ENCODE measurements at places on chromosomes 6 and 20.

DNA sequence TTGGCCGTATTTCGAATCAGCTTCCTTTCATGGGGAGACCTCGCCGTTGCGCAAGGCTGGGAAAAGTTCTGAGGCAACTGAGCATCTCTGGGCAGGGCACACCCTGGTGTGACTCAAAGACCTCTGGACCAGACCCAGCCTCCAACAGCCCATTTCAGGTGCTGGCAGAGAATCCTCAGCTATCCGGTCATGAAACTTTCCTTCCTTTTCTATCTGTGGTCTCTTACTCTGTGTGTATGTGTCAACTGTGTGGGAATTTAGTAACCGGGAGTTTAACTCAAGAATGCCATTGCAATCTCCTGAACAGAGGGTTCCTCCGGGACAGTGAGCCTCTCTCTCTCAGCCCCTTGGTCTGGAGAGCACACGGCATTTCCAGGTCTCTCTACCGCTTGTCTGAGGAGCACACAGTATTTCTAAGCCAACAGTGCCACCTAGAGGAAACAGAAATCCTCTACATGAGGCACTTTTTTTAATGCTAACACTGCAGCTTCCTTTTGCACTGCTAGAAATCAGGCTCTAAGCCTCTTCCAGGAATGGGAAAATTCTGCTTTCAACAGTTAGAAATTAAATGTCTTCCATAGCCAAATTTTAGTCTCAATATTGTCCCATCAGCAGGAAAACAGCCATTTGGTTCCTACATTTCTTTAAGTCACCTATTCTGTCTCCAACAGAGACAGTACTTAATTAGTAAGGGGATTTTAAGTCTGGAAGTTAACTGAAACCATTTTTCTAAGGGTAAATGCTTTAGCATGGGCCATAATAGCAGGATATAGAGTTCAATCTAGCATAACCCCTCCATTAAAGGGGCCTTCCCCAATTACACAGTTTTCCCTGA is 32.7 kb downstream of the PLN start:
- DNase-seq, result peak; percentile 66

DNA sequence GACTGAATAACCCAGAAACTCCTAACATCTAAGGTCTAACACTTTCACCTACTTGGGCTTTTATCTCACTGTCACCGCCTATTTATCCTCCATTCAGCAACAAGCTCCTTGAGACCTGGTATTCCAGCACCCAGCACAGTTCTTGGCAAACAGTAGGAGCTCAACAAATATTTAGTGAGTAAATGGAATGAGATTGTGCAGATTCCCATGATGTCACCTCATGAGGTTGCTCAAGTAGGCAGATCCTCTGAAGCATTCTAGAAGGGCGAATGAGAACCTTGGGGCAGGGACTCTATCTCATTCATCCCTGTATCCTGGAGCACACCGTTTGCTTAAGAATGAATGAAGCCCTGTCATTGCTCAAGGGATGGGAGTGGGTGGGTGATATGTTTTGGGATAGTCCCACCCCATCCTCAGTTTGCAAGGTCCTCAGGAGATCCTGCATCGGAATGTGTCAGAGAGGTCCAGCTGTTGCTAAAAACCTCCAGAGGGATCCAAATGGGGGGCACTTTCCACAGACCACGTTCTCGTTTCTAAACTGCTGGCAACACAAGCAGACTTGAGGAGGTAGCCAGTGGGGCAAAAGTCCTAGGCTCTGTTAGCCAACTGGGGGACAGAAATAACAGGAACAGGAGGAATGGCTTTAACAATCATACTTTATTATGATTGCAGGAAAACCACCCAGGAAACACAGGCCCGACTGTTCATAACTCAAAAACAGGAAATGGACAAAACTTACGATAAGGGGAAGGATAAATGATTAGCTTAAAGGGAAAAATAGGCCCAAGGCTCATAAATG is 42.0 kb downstream of the EDN1 start:
- no peak for DNase-seq

DNA sequence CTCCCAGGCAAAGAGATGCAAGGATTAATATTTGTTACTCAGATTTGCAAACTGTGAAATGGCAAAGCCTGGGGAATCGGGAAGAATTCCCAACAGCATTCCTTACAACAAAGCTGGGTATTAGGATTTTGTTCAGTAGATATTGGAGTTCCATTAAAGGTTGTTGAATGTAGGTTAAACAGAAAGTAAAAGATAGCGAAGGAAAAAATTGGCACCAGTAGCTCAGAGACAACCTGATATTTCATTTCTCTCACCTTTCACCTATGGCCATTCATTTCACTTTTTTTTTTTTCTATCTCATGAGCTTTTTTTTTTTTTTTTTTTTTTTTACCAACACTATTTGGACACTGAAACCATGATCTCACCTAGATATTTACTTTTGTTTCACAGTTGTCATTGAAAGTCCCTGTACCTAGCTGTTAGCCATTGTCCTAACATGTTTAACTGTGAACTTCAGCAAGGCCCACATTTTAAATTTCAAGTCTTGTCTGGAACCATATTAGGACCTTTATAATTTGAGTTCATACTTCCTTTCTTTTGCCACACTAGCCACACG is 552.5 kb downstream of the HAO1 start:
- no peak for DNase-seq

DNA sequence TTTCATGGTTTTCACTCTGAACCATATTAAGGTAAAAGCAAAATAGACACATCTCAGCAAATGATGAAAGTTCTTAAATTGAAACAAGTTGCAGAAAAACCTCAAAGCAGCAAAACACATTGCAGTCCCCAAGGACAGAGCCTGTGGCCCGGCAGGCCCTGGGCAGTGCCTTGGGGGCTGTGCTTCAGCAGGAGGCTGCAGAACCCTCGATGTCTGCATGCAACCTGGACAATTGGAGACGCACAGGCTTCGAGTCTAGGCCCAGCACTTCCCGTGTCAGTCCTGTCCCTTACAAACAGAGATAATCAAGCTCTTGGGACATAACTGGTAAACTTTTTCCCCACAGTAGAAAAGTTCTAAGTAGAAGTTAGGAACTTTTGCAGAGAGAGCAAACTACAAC is 9.2 kb downstream of the PYGB start:
- no peak for DNase-seq

DNA sequence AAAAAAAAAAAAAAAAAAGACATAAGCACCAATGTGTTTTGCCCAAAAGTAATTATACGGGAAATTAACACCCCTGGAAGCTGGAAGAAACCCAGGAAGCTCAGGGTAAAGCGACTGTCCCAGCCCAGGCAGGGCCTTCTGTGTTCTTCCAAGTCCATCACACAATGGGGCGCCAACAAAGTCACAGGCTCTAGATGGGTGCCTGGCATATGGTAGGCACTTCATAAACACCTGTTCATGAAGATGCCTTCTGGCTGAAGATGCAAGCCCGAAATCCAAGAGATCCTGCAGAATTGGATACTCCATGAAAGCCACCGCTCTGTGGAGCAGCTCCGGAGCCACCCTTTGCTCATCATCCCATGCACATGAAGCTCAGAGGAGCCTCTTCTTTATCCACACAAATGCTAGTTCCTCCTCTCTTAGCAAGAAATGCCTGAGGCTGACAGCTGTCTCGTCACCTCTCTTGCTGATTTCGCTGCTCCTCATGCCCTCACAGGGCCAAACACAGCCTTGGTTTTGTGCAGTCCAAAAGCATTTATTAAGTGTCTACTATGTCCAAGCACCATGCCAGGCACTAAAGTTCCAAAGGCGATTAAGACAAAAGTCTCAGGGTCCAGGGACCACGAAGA is 76.6 kb downstream of the TRERF1 start:
- DNase-seq, result no peak

DNA sequence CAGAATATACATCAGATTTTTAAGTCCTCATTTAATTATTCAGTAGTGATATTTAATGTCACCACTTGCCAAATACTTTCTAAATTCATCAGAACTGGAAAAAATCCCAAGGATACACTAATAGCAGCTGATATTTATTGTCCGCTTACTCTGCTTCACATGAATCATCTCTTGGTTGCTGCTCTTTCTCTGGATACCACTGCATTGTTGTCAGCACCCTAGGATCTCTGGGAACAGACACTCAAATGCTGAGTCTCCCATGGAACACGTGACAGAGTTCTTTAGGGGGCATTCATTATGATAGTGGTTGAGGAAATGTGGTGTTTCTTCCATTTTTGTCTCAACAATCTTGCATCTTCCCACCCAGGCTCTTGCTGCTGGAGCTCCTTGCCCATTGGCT is 318.0 kb downstream of the RFPL4B start:
- no peak for DNase-seq

GRCh38 chr6:105135056-105135455 is 44.8 kb downstream of the POPDC3 start:
- peak; percentile 4 for DNase-seq

GRCh38 chr6:3222506-3223038 is 4.9 kb downstream of the TUBB2B start:
- DNase-seq, result no peak

DNA sequence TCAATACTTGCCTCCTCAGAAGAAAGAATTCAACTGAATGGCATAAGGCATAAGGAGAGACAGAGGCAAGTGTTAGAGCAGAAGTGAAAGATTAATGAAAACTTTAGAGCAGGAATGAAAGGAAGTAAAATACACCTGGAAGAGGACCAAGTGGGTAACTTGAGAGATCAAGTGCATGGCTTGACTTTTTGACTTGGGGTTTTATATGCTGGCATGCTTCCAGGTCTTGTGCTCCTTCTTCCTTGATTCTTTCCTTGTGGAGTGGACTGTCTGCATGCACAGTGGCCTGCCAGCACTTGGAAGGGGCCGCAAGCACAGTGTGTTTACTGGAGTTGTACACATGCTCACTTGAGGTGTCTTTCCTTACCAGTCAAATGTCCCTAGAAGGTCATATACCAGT is 222.1 kb upstream of the UFL1 start:
- DNase-seq, result no peak

- no peak for DNase-seq
Measured at GRCh38 chr20:42567409-42567808, 622.3 kb downstream of the PTPRT start.

DNA sequence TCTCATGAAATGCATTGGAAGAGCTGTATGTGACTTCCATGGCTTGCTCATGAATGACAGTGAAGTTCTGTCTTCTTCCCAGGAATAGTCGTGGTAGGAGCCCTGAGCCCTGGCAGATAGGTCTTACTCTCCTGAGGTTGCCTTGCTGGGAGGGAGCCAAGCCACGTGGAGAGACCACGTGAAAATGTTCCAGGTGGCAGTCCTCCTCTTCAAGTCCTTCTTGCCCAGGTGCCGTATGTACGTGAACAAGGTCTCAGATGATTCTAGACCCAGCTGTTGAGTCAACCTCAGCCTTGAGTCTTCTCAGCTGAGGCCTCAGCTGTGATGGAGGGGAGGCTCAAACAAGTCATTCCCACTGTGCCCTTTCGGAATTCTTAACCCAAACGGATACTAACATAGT is 192.4 kb upstream of the PRDM1 start:
- no peak for DNase-seq

GRCh38 chr6:27562027-27562410 is 89.1 kb upstream of the ZNF184 start:
- no peak for DNase-seq

Measured in ELF-1 (cell line).